ENCODE measurements at places on chromosomes 6 and 20.

DNA sequence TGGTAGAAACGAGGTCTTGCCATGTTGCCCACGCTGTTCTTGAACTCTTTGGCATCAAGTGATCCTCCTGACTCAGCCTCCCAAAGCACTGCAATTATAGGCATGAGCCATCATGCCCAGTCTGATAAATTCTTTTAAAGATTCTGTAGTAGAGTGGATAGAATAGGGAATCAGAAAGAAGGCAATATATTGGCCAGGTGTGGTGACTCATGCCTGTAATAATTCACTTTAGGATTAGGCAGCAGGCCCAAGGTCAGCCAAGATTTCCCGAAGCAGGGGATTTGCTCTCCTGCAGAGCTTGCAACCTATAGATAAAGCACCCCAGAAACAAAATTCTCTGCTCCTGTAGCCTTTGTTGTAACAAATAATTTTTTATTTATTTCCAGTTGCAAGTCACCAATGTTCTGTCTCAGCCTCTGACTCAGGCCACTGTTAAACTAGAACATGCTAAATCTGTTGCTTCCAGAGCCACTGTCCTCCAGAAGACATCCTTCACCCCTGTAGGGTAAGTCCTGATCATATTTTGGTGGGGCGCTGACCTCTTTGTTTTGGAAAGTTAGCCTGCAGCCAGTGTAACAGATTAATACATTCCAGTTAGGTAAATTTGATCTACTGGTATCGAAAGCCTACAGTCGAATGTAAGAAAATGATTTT is 30.4 kb upstream of the MROH8 start:
- no peak for DNase-seq

DNA sequence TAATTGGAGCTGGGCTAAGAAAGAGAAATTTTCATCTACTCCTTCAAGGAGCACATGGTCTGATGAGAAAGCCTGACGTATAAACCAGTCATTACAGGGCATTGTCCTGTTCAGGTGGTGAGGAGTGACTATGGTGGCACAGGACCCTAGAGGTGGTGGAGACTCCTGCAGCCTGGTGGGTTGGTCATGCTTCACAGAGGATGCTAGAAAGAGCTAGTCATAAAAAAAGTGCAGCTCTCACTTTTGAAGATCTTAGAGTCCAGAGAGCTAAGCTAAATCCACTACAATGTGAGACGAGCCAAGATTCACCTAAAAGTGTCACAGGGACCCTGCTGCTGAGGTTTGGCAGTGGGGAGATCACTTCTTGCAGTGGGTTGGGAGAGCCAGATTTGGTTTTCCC is 9.8 kb upstream of the ZNF831 start:
- DNase-seq: no peak

GRCh38 chr6:134826889-134827737 is 122.8 kb downstream of the ALDH8A1 start:
- peak; percentile 96 for DNase-seq

DNA sequence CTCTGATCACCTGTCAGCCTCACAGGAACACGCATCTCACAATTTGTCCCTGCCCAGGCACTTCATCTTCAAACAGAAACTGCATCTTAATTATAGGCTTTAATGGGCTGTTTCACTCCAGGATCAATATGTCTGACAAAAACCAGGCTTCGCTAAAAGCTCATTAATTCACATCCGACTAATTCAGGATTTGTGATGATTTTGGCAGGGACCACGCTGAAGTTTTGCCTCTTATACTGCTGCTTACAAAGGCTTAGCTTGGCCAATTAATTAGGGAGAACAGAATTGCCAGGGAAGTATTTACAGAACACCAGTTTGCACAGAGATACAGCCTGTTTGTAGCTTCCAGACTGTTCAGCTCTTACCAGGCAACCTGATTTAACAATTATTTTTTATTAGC is 541.0 kb upstream of the SPTLC3 start:
- DNase-seq: no peak

GRCh38 chr6:139311831-139312230 is 20.0 kb upstream of the TXLNB start:
- no peak for DNase-seq

GRCh38 chr6:41780551-41781365 is at the start of gene PRICKLE4:
Gene PRICKLE4 (plus strand): TSS chr6:41780782. CDS start chr6:41783474, 2,692 bp downstream.
- peak; percentile 58 for DNase-seq

DNA sequence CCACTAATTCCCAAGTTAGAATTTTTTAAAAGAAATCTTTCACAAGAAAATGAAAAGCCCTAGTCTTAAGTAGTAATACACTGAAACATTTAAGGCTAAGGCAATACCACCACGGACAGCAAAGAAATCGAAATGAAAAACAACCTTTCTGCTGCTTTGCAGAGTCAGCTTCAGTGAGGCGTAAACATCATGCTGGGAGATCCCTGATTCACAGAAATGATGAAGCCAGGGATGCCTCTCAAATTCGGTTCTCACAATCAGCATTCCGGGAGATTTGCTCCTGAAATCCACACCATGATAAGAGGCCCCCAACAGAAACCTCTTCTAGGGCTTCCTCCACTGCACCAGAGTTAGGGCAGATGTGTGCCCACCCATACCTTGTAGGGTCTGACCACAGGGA is 18.6 kb downstream of the RRBP1 start:
- peak; percentile 51 for DNase-seq

- DNase-seq: peak; percentile 55
Measured at GRCh38 chr6:125679128-125679527, 70.3 kb upstream of the HEY2 start.

All from astrocyte of the hippocampus (primary cell).